ENCODE measurements at places on chromosomes 7 and 10.

GRCh38 chr7:65307651-65308299 lies 65.9 kb upstream of the ZNF92 start:
- DNase-seq = peak; percentile 4

GRCh38 chr7:5779141-5779540 lies 2.3 kb downstream of the RNF216 start:
- DNase-seq = no peak

DNA sequence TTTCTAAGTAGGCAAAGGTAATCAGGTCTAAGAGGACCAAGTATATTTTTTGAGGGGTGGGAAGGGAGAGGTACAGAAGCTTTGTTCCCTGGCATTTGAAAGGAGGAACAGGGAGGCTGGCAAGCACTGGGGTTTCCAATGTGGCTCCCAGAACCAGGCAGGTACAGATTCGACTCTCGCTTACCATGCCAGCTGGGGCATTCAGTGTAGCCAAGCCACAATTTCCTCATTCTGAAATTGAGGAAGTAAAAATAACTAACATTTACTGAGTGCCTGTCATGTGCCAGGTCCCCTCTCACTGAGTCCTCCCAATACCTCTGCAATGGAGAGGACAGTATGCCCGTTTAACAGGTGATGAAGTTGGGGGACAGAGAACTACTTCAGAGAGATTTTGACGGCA lies 45.9 kb upstream of the BET1 start:
- no peak for DNase-seq

DNA sequence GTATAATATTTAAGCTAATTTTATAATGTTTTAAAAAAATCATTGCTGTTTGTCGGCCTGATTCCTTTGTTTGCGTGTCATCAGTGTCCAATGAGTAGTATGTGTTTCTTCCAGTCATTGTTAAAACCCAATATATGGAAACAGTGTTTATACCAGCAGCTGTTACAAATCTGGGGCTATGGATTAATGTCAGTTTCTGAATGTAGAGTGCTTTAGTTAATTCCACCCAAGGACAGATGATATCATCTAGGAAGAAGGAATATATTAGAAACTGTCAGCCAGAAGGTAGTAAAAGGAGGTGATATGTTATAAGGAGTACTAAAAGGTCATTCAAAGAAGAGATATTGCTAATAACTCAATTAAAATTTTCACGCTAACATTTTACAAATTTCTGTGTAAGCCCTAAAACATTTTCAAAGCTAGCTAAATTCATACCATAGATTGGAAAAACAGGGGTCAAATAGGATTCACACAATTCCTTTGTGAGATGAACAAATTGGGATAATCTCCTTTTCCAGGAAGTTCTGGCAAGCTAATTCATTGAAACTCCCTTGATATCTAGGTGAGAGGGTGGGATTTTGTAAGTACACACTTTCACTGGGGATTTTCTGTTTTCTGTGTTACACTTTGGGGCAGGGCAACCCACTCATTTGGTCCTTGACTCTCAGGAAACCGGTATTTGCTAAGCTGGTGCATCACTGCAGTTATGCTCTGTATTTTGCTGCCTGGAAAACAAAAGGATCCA lies 448.8 kb downstream of the LRMDA start:
- no peak for DNase-seq

GRCh38 chr10:61588770-61589211 lies 73.9 kb upstream of the CABCOCO1 start:
- no peak for DNase-seq

DNA sequence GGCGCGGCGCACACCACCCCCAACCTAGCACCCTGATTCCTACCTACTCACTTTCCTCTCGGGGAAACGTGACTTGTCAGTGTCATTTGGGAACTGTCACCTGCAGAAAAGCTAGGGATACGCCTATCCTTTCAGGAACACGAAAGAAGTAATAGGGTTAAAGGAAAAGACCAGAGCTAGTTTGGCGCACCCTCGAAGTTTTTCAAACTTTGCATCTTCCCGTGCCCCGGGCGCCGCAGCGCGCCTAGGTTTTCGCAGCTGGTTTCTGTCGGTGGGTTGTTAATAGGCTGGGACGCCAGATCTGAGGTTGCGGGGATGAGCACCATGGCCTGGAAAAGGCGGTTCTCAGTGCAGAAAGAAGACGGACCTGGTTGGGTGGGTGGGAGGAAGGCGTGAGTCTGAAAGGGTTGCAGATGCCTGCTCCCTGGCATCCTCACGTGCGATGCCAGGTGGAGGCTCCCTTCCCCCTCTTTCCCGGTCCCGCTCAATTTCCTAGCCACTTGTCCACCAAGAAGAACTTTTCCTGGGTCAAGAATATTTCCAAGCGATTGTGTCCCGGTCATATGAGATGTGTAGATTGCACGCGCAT lies 568 bp upstream of the MEOX2 start:
- DNase-seq = no peak

DNA sequence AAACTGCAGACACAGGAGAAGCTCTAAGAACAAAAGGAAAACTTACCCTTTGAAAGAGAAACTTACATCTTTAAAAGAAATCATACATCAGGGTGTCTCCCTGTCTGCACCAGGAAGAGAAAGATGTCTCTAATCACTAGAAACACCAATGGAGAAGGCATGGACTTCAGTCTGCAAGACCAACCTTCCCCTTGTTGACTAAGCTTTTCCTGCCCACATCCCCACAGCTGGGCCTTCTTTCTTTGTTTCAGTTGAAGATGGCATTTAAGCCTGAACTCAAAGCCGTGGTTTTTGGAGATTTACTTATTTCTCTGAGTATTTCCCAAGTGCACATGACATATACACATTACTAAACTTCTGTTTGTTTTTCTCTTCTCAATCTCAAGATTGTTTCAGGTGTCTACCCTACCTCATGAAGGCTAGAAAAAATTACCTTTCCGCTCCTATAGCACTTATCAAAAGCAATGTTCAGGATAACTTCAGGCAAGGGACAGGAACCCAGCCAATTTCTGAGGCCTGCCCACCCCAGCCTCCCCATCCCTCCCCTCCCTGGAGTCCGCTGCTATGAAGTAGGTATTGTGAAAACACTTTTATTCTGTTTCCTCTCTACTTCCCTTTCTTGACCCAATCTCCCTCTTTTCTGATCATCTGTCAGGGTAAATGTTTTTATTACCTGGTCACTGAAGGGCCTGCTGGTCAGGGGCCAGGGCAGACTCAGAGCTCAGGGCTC lies 2.8 kb upstream of the SLC29A3 start:
- DNase-seq = no peak

DNA sequence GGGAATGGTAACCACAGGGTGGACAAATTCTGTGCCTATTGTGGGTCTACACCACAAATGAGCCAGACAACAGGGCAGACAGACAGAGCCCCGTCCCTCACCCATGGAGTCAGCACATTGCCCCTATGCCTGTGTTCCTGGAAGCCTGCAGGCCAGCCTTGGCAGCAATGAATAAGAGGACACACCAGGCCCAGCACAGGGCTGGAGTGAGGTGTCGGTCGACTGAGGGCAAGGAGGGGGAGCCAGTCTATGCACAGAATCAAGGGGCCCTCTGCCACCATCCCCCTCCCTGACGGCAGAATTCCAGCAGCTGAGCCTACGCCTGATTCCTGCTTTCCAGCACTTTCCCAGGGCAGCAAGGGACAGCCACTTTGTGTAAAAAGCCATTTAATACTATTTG lies 98.2 kb downstream of the CALN1 start:
- no peak for DNase-seq

DNA sequence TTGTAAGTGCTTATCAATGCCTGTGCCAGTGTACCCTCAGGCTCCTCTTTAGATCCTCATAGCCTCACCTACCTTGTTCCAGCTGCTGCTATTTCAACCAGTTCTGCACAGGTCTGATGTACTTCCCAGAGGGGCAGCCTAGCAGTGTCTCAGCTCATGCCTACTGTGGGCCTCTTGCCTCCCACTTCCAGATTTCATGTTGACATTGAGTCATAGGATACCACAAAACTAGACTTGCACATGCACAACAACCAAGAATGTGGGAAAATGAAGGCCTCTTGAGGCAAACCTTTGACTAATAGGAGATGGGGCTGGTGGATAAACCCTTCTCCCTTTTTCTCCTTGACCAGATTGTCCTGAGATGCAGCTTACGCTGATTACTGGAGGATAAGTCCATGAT lies 31.0 kb downstream of the PON3 start:
- no peak for DNase-seq
